CD8-positive, alpha-beta memory T cell (primary cell): ENCODE measurements at places on chromosomes 1 and 21. TPM values are rescaled to one million over a fixed set of nuclear protein-coding genes. Genes with fewer than 3 reads are reported as not detected.

DNA sequence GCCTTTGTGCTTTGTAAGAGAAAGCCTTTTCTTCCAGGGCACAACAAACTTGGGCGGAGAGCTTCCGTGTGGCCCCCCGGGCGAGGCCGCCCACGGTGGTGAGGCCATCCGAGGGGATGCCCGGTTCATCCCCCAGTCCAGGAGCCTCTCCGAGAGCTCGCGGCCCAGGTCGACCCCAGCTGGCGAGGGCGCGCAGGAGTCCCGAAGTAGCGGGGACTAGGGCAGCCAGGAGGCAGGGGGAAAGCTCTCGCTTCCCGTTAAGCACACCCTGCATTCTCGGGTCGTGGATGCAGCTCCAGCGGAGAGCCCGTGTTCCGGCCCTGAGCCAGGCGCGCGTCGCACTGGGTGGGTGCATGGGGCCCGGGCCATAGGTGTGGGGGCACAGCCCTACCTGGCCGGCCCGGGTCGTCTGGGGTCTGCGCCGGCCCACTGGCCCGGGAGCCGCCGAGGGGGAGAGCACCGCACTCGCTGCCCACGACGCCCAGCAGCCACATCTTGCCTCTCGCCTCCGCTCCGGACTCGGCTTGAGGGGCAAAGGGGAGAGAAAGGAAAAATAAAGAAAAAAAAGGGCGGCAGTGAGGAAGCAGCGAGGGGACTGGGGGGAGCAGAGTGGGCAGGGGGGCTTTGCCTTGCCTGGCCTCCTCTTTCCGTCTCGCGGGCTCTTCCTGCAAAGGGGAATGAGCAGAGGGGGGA is 1.8 kb downstream of the RNF220 start:
- peak; percentile 7 for DNase-seq

DNA sequence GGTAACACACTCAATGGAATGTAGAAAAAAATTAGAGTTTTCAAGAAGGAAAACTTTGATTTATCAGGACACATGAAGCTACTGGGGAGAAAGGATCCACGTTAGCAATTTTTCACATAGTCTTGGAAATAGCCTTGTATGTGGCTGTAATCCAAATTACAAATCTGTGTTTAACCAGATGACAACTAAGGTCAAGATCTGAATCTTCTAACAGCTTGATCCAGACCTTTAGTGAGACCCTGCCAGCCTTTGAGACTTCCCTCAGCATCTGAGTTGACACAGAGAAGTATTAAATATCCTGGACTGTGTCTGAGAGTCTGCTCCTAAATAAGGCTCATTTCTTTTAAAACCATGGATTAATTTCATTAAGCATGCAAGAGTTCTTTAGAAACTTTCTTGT is 135.9 kb upstream of the KCNK2 start:
- no peak for DNase-seq

GRCh38 chr1:165371588-165372225 is 15.2 kb upstream of the LMX1A start:
- no peak for DNase-seq

DNA sequence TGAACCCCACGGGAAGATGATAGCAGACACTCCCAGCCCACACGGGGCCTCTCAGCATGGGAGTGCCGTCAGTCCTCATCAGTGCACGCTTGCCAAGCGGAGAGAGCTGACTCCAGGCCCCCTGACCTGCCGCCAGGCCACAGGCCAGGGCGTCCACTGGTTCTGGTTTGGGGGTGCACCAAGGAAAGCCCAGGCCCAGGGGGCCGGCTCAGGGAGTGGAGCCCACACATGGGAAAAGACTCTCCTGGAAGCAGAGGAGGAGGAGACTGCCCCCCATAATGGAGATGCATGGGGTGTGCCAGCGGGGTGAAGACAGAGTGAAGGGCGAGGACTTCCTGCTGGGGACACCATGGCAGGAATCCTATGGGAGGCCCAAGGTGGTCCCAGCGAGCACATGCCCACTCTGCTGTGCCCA is 6.4 kb downstream of the TRIM11 start:
- no peak for DNase-seq

GRCh38 chr21:23217597-23217996 is 2219.4 kb downstream of the NCAM2 start:
- DNase-seq, result no peak

GRCh38 chr1:198105185-198105584 is 51.6 kb upstream of the NEK7 start:
- no peak for DNase-seq

DNA sequence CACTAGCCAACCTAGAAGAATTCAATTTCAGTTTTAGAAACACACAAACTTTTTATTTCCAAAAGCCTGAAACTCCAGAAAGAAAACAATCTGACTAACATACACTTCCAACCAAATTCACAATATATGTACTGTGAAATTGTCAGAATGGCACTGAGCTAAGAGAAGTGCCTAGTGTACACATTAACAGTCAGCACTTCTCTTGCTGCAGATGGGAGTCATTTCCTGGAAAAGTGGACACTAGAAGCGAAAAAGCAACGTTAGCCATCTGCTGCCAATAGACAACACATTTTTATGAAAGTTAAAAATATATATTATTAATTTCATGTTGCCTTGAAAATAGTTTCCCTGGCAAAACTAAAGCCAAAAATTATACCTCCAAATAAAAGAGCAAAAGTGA is 66.1 kb downstream of the EPS15 start:
- no peak for DNase-seq

DNA sequence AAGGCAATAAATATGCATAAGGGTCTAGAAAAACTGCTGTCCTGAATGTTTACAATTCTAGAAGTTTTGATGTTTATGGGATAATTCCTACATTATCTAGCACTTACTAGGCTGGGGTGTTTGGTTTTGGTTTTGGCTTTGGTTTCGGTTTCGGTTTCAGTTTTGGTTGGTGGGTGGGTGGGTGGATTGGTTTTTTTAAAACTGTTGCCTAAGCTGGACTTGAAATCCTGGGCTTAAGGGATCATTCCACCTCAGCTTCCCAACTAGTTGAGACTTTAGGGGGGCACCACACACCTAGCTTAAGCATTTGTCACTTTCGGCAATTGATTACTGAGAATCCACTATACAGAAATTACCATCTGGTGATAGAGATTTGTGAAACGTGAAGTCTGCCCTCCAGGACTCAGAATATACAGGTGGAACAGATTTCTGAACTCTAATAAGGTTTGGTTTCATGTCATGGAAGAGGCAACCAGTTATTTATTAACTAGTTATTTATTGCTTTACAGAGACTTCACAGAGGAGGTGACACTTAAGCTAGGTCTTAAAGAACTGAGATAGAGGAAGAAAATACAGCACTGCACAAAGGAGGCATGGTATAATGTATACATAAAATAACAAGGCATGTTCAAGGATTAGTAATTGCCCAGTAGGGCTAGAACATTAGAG is 69.6 kb downstream of the PIK3R3 start:
- DNase-seq, result no peak

DNA sequence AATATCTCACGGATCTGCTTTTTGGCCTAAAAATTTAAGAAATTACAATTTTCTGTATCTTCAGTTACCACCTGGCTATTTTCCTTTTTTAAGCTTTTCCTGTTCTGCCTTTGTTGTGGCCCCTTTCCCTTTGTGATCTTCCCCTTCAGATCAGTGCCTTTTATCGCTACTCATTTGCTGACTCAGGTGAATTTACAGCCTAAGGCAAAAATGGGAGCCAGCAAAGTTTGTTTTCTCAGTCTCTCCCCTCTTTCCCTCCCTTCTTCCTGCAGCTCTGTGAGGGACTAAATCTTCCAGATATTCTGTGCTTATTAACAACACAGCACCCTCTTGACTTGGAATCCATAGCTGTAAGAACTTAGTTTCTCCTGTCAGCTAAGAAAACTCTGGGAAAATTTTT is 5.3 kb upstream of the PRRC2C start:
- no peak for DNase-seq

- DNase-seq, result no peak
Observed at GRCh38 chr1:159222075-159222865, 17.6 kb downstream of the ACKR1 start.

DNA sequence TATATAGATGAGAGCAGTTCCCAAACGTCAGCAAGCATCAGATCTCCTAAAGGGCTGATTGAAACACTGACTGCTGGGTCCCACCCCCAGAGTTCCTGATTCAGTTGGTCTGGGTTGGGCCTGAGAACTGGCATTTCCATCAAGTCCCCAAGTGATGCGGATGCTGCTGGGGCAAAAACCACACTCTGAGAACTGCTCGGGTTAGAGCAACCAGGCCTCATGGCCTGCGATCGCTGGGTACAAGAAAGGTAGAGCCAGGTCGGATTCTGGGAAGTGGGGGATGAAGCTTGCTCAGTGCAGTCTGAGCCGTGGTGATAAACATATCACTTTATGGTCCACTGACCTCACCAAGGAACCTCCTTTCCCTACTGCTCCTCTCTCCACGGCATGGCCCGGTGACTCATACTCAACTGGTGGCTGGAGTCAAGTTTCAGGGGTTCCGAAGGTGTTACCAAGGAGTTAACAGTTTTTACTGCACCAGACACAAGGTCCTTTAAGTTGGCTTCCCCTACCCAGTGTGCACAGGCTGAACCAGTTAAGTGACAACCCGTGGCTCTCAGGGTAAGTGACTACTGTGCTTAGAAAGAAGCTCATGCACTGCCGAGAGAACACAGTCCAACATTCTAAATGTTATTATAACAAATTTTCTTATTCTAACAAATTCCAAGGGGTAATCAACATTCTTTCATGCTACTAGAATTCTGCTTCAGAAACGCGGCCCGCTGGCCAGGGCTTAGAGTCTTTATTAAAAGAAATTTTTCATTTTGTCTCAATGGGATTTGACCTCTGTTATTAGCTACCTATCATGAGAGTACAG is 153.5 kb downstream of the TGFBR3 start:
- no peak for DNase-seq

DNA sequence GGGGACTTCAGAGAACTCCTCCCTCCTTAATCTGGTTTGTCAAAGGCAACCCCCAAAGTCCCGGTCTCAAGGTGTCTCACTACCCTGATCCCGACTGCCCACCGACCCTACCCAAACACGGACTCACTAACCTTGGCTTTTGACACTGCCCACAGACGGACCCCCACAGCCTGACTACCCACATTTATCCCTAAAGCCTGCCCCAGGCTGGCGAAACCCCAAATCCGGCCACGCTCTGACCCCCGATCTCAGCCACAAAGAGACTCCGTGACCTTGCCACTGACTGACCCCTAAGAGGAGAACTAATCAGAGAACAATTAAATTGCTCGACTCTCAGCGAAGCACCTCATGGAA is 5.2 kb downstream of the ID3 start:
- DNase-seq, result no peak

DNA sequence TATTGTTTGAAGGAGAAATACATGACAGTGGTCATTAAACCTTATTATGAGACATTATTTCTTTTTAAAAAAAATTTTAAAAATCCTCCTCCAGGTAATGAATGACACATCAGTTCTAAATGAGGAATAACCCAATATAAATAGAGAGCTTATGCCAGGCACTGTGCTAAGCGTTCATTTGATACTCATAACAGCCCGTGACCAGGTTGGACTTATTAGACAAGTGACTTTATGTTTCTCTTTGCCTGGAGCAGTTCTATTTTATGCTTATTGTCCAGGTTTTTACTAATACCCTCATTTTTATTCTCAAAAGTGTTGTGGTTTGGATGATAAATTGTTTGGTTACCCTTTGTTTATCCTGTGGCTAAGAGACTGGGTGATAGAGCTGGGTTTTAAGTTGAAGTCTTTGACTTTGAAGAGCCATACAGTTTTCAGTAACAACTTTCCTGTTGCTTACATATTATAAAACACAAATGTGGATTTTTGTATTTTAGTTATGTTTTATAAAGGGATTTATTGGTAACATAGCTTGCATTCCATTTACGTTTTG is 84.2 kb downstream of the RABGAP1L start:
- DNase-seq, result no peak

DNA sequence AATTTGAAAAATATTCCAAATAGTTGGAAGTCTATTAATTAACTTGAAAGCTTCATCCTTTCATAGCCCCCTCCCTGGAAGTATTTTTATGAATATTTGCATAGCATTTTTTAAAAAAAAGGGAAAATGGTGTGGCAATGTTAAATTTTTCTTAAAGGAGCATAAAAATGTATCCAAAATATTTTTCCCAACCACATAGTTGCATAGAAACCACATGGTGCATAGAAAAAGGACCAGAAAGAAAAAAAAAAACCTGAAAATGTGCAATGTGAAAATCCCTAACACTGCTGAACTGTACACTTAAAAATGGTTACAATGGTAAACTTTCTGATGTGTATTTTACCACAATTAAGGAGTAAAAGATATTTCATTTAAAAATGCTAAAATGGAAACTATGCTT is 8.0 kb downstream of the C1orf167 start:
- no peak for DNase-seq

GRCh38 chr1:98769162-98769561 is 107.6 kb downstream of the SNX7 start:
- DNase-seq, result no peak

DNA sequence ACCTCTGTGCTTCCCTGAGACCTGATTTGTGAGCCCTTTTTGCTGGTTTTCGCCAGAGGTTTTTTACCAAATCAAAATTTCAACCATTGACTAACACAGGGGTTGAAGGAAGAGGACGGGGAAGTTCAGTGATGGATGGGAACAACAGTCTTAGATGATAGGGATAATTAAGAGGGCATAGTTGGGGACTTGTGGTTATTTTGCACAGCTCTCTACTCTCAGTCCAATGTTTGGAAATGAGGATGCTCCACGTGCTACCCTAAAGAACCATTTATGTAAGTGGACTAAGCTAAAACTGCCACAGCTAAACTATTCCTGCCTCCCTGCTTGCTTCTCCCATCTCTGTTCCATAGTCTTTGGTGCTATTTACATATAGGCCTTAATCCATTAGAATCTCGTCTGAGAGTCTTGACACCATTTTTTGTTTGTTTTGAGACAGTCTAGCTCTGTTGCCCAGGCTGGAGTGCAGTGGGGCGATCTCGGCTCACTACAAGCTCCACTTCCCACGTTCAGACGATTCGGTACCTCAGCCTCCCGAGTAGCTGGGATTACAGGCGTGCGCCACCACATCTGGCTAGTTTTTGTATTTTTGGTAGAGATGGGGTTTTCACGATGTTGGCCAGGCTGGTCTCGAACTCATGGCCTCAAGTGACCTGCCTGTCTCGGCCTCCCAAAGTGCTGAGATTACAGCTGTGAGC is 684 bp upstream of the MCL1 start:
- no peak for DNase-seq

GRCh38 chr1:7589774-7590425 is 181.2 kb upstream of the VAMP3 start:
- no peak for DNase-seq

- DNase-seq, result no peak
Observed at GRCh38 chr1:221451741-221452140, 290.1 kb downstream of the DUSP10 start.

GRCh38 chr1:63674238-63674864 is 81.1 kb downstream of the PGM1 start:
- no peak for DNase-seq

- no peak for DNase-seq
Observed at GRCh38 chr1:43349594-43350306, 9.0 kb upstream of the CDC20 start.

The ZYG11A gene
- not detected for polyA plus RNA-seq

The DISC1 gene
- polyA plus RNA-seq, result 2.4 TPM

The C4BPA gene
- polyA plus RNA-seq, result not detected

The SGIP1 gene
- not detected for polyA plus RNA-seq

The RRP15 gene
- 18.2 TPM for polyA plus RNA-seq

The KCND3 gene
- polyA plus RNA-seq, result not detected

The LMOD1 gene
- polyA plus RNA-seq, result not detected

The PAFAH2 gene
- polyA plus RNA-seq, result 28.6 TPM

The CFHR2 gene
- not detected for polyA plus RNA-seq

The KRTAP6-1 gene
- not detected for polyA plus RNA-seq
